ENCODE measurements at places on chromosomes 4 and X.

DNA sequence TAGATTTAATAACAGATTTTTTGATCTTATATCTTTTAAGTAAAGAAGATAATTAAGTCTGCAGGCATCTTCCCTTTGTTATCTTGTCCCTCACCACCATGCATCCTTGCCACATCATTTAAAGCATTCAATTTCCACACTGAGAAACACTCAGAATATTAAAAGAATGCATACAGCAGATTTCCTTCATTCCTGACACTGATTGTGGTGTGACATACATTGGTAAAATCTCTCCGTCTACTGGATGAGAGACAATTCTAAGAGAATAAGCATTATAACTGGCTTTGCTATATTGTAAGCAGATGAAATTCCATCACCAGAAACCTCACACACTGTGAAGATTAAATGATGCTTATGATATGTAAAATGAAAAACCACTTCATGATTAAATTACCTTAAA is 97.4 kb upstream of the TRPC5OS start:
- no peak for DNase-seq

DNA sequence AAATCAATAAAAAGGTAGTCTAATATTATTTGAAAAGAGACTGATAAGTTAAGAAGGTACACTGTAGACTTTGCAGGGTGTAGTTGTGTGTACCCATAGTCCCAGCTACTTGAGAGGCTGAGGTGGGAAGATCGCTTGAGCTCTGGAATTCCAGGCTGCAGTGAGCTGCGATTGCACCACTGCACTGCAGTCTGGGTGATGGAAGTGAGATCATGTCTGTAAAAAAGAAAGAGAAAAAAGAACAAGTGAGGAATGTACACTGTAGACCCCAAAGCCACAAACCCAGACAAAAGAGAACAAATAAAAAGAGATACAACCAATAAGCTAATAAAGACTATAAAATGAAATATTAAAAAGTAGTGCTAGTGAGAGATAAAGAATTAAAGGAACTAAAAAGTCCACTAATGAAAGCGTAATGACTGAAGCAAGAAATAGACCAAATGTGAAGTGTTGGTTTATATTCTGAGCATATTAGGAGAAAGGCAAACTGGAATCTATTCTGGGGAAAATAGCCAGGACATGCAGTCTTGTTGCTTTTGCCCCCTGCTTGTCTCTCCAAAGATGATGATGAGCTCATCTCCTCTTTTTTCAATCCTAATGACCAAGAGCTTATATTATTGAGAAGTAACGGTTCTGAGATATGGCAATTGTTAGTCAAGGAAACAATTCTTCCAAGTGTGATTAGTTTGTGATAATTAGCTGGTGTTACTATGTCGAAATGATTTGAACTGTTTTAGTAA is 19.1 kb downstream of the GSX2 start:
- no peak for DNase-seq

GRCh38 chr4:152368001-152368400 is 167.9 kb downstream of the FBXW7 start:
- peak; percentile 70 for DNase-seq

DNA sequence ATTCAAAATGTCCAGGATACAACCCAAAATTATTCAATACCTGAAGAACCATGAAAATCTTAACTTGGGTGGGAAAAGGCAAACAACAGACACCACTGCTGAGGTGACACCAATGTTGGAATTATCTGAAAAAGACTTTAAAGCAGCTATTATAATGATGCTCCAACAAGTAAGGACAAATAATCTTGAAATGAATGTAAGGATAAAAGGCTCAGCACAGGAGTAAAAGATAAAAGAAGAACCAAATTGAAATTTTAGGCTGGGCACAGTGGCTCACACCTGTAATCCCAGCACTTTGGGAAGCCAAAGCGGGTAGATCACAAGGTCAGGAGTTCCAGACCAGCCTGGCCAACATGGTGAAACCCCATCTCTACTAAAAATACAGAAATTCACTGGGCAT is 4.0 kb upstream of the SLC9A7 start:
- no peak for DNase-seq

DNA sequence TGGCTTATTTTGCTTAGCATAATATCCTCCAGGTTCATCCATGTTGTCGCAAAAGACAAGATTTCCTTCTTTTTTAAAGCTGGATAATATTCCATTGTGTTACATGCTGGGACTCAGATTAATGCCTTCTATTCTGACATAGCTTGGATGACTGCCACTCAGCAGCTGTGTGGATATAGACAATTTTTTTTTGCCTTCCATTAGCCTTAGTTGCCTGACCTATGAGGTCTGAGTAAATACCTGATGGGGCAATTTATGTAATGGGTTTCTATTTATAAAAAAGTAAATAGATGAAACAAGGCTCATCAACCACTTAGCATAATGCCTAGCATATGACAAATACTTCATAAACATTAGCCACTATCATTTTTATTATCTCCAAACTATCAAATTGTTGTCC is 515.4 kb downstream of the ZNF674 start:
- DNase-seq = peak; percentile 99

DNA sequence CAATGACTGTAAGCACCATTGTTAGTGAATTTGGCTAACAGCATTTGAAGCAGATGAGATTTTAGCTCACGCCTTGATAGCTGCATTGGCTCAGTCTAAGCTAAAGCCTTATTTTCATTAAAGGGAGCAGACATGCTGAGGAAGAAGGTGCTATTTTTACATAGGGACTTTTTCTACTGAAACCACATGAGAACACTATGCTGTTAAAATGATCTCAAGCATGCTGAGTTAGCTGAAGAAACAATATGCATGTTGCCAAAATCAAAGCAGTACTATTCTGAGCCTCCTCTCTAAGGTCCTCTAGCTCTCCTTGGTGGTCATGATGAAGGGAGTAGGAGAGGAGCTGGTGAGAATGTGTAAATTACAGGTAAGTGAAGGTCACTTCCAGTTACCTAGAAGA is 134.4 kb upstream of the JADE1 start:
- DNase-seq = no peak

GRCh38 chr4:149135062-149135461 is 680.6 kb downstream of the IQCM start:
- DNase-seq = no peak

DNA sequence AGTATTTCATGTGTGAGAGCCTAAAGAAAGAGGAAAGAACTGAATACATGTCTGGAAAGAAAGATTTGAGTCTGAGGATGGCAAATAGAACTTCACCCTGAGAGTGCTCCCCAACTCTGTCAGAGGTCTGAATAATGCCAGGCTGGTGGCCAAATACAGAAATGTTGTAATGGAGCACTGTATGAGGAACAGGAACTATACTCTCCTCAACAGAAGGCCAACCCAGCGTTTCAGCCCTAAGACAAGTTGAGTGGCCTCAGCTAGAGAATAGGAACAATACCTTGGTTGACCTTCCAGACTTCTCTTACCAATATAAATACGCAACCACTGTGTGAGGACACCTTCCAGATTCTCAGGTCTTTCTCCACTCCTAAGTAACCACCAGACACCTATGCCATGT is 94.5 kb upstream of the STIM2 start:
- DNase-seq = no peak

DNA sequence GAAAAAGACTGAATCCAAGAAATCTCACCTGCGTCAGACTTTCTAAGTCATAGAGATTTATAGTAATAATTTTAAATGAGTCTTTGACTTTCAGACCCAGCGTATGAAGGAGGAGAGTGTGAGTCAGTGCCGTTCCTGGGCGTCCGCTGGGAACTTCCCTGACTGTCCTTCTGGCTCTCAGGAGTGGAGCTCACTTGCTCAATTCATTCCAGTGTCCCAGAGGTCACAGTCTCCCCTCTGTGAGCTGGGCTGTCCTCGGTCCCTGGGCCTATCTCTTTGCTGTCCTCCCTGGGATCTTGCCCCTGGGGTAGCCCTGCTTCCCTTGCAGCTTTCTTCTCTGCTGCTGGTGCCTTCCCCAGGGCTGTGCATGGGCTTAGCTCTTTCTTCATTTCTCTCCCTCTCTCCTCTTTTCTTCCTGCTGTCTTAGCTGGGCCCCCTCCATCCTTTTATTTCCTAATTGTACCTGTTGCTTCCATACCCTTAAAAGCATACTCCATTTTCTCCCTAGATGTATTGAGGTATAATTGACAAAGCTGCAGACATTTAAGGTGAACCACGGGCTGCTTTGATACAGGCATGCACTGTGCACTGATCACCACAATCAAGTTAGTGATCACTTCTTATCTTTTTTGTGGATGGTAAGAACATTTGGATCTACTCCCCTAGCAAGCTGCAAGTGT is 11.6 kb downstream of the SORBS2 start:
- DNase-seq = no peak

DNA sequence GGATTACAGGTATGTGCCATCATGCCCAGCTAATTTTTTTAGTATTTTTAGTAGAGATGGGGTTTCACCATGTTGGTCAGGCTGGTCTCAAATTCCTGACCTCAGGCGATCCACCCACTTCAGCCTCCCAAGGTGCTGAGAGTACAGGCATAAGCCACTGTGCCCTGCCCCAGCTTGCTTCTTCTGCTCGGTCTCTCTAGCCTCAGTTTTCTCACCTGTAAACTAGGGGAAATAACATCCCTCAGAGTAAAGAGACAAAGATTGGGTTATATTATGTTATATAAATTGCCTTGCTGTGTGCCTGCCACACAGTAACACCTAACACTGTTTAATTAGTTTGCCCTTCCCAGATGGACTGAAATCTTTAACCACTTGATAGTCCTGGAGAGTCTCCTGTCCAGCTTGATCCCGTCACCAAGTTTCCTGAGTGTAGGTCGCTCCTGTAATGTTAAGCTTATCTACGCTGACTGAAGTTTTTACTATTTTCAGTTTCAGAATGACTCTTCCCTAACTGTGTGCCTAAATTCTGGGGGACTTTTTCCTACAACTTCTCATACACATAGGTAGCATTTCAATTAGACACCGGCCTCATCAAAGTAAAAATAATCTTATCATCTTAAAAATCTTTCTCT is 412.7 kb upstream of the TENM3 start:
- DNase-seq = no peak

DNA sequence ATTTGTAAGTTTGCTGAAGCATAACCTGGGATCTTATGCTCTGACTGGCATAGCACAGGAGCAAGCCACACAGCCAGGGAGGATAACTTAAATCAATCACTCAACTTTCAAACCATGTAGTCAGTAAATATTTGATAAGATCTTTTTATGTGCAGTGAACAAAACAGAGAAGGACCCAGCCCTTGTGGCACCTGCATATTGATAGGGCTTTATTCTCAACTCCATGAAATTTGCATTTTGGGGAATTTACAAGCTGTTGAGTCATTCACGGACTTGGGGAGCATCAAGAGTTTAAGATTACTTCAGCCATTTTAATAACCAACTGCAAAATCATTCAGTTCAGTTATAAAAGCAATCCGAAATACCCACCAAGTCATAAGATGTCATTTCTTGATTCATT is 122.6 kb downstream of the COMMD8 start:
- no peak for DNase-seq

- no peak for DNase-seq
These were observed 133.0 kb upstream of the C1QTNF7 start for GRCh38 chr4:15294832-15295231.

- no peak for DNase-seq
These were observed 841 bp downstream of the ACOT9 start for GRCh38 chrX:23742174-23742696.

GRCh38 chr4:40227284-40227683 is 30.5 kb downstream of the RHOH start:
- DNase-seq = no peak

DNA sequence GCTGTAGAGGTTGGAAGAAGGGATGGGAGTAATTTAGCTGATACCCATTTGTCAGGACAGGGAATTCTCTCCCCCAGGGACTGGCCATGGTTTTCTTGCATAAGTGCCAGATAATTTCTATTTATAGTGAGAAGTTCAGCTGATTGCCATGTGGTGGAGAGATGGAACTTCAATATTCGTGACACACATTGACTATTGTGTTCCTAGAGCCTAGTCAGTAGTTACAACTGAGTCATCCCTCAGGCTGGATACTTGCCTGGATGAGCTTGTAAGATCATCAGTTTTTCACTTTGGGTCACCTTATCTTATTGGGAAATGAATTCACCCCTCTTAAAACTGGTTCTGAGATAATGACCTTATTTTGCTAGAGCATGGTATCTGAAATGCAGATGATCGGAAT is 32.2 kb downstream of the CFAP299 start:
- no peak for DNase-seq

All from NCI-H1092 treated with DMSO at 0.1 percent for 48 hours (cell line).